ENCODE measurements at places on chromosomes 1 and 21.
A peak's percentile ranks its signal among the peaks of the same experiment; 100 is the strongest.

DNA sequence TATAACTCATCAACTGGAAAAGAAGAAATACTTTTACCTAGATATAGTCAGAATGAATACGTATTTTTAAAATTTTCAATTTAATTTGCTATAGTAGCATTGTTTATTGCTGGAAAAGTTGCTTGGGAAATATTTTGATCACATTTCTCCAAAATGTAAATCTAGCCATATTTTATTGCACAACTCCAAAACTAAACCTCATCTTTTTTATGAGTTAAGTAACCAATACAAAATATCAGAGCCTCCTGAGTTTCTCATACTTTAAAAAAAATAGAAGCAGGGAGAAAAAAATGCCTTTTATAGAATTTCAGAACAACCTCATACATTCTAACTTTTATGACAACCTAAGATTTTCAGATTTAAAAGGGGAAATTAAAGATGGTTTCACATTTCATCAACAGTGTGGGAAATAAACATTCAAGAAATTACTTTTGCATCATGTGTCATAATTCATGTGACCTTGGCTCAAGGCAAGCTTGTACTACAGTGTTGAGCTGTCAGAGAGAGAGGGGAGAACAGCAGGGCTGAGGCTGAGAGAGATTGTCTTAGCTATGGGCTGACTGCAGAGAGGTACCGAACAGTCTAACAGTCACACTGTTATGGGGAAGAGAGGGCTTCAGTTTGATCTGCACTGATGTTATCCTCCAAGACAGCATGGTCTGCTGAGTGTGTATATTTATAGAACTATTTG lies 519.0 kb downstream of the LTN1 start:
- no peak for DNase-seq

GRCh38 chr1:37682334-37682987 lies 9.9 kb upstream of the CDCA8 start:
- DNase-seq = peak; percentile 72

- no peak for DNase-seq
Measured at GRCh38 chr1:193181985-193182384, 4.4 kb downstream of the B3GALT2 start.

DNA sequence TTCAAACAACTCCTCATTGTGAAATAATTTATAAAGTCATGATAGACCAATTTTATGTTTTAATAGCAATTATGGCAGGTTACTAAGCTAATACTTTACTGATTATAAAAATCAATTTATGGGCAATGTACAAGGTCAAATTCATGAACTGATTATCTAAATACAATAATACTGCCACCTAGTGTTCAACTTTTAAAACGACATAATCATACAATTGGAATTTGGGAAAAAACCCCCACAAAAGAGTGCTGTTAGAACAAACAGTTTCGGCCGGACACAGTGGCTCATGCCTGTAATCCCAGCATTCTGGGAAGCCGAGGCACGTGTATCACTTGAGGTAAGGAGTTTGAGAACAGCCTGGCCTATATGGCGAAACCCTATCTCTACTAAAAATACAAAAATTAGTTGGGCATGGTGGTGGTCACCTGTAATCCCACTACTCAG lies 14.0 kb downstream of the GTF2B start:
- DNase-seq = peak; percentile 10

DNA sequence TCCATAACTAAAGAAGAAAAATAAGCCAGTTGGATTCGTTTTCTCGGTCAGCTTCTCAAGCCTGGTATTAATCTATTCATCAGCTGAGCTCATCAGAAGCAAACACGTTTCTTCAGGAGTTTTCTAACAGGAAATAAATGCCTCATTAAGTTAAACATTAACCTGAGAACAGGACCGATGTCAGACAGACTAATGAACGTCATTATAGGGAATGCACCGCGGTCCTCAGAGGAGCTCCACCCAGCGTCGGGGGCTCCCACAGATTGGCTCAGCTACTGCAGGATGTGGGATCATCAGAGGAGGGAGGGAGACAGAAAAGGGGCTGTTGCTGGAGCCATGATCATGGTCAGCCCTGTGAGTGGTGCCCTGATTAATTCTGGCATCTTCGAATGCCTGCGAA lies 615.4 kb downstream of the PTPRU start:
- DNase-seq = no peak

DNA sequence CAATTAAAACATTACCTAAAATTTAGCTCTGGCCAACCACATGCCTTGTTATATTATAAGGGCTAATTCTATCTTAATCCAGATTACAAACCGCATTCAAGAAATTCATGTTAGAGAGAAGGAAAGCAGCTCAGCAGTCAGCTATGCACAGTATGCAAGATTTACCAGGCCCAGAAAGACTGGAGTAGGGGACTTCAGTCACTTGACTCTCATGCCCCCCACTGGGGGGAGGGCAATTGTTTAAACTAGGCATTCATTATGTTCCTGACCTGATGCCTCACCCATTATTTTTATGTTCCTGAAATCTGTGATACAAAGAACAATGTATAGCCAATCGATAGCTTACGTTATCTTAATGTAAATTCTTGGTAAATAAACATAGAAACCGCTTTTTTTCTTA lies 96.9 kb downstream of the ZNF644 start:
- no peak for DNase-seq
